AG04449 (cell line): ENCODE measurements at places on chromosomes 3 and 15.

DNA sequence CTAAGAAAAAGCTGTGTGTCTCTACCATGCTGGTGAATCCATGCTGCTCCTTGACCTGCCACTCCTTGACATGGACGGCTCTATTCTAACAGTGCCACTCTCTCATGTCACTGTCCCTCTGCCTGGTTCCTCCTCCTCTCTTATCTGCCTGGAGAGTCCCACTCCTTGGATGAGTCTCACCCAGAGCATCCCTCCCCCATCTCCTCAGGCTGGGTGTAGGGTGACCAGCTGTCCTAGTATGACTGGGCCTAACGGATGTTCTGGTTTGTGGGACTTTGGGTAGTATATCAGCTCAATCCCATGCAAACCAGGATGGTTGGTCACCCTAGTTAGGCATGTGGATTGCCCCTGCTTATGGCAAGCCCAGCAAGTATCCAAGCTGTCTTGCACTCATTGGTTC, 54.3 kb downstream of the LIPC start:
- DNase-seq = no peak

GRCh38 chr3:21170964-21171363, 580.0 kb downstream of the ZNF385D start:
- no peak for DNase-seq

DNA sequence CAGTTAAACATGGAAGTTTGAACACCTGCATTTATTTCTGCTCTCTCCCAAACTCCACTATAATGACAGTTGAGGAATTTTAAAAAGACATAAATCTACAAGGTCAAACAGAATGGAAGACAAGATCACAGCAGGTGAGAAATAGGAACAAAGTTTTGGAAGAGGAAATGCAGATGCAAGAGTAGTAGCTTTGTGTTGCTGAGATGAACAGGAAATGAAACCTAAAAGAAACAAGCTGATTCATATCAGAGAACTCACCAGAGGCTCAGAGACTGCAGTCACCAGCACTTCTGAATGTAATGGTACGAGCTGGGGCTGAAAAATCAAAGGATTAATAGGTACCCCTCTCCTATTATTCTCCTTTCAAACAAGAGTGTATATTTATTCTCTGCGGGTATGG, 459.9 kb downstream of the RAP2B start:
- DNase-seq = no peak

DNA sequence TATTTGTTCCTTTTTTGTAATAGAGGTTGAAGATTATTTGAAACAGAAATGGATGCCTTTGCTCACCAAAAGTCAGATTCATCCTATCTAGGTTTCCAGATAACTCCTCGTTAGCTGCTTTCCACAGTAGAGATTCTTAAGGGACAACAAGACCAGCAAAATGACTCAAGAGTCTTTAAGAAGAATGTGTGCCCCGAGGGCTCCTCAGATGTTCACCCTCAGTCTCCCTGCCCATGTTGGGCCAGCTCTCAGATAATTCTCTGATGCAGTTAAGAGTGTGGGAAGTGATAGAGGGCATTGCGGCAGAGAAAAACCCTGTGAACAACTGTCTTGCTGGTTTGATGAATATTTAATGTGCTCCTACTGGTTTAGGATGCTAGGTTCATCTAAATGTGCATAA, 251.1 kb downstream of the PTPRG start:
- DNase-seq = no peak

GRCh38 chr3:107668416-107668815, 145.7 kb downstream of the BBX start:
- no peak for DNase-seq

DNA sequence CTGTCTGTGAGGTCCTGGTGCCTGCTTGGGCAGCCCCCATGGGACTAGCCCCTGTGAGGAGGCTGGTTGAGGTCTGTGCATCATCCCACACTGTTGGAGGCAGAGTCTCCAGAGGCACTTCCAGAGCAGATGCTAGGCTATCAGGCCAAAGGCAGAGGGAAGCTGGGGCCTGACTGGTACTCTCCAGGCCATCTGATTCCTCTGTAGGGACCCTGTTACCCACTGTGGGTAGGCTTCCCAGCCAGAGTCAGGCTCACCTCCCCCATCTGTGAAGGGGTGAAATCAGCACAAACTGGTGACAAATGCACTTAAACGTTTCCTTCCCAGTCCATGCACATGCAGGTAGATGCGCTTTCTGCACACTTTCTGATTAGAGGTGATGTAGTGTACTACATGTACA, 212.6 kb upstream of the TOPAZ1 start:
- no peak for DNase-seq

DNA sequence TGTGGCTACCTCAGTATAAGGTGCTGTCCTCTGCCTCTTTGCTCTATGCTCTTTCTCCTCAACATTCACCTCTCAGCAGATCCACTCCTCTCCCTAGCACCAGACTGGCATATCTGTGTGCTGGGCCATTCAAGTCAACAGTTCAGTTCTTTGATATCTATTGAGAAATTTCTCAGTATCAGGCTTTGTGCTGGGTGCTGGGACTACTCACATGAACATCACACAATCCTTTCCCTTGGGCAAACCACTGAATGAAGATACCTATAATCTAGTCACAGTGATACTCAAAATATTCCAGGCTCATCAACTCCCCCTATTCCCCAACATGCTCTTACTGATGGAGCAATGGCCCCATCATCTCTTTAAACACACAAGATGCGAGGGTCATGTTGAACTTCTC, 120.8 kb downstream of the RPL22L1 start:
- DNase-seq = no peak

DNA sequence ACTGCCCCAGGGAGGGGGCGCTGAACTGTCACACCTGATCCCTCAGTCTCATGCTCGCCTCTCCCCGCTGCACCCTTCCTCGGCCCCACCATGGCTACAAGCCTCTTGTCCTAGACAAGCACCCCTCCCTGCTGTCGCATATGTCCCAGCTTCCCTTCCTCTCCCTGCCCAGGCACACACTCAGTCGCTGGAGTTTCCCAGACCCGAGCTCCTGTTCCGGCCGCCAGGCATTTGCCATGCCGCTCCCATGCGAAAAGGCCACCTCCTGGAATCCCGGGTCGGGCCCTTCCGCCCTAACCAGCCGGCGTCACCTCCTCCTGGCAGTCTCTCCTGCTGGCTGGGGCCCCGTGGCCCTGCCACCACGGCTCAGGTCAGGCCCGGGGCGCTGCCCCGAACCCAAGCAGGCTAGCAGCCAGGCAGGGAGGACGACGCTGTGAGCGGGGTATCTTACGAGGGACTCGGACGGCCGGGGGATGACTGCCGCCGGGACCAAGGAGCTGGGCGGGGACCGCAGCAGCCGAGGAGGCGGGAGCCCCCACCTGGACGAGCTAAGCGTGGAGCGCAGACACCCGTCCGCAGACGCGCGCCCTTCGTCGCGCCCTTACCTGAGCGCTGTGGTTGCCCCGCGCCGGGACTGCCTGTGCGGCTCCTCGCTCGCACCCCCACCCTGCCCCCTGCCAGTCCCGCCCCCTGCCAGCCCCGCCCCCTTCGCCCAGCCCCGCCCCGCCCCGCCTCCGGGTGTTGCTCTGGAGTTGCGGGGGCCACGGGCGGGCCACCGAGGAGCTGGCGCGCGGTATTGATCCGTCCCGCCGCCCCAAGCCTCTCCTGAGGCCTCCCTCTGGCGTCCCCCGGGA, at the start of gene ALS2CL:
Gene ALS2CL, minus strand, starts transcription at position 642 of the 854 bp plus-strand sequence. CDS start 4,239 bp downstream, outside the sequence.
- DNase-seq = no peak

DNA sequence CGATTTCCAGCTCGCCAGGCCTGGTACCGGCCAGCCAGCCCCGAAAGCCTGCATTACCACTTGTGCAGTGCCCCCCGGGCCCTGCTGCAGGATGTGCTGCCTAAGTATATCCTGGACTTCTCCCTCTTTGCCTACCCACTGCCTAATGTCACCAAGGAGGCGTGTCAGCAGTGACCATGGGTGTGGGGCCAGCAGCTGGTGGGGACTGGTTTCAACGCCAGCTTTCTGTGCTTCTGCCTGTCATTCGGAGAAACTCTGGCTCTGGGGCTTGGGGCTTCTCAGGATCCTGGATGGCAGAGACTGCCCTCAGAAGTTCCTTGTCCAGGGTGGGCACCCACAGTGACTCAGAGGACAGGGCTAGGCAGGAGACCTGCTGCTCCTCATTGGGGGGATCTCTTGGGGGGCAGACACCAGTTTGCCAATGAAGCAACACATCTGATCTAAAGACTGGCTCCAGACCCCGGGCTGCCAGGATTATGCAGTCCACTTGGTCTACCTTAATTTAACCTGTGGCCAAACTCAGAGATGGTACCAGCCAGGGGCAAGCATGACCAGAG, 1.5 kb downstream of the CHST14 start:
- no peak for DNase-seq

- no peak for DNase-seq
Measured at GRCh38 chr15:63169788-63170187, 12.5 kb upstream of the RPS27L start.

GRCh38 chr3:29153811-29154210, 127.1 kb upstream of the RBMS3 start:
- no peak for DNase-seq
